Regular cardiac myocyte (primary cell): ENCODE measurements at places on chromosomes 16 and 17. TPM values are rescaled to one million over a fixed set of nuclear protein-coding genes. Genes with fewer than 3 reads are reported as not detected.

LHX1 gene
- not detected in 2 replicates for total RNA-seq

TNFRSF17 gene
- total RNA-seq = not detected in 2 replicates

MPO gene
- total RNA-seq = 0.58 and 0.85 TPM in 2 replicates

CFAP52 gene
- total RNA-seq = 0.38 and 1.4 TPM in 2 replicates

KRTAP4-6 gene
- not detected in 2 replicates for total RNA-seq

ITGA2B gene
- total RNA-seq = 0.56 TPM in 1 of 2 replicates, not detected in the other

KRTAP4-5 gene
- total RNA-seq = not detected in 2 replicates

PRR29 gene
- total RNA-seq = 0.38 and 0.85 TPM in 2 replicates

SLC52A1 gene
- 0.28 TPM in 1 of 2 replicates, not detected in the other for total RNA-seq

PFN1 gene
- 295 and 524 TPM in 2 replicates for total RNA-seq

ZFP3 gene
- 1.7 and 2.0 TPM in 2 replicates for total RNA-seq

RFNG gene
- 21.5 and 35.2 TPM in 2 replicates for total RNA-seq

ZDHHC1 gene
- total RNA-seq = 1.7 and 5.4 TPM in 2 replicates

KCNH4 gene
- total RNA-seq = under 0.01 TPM in 1 of 2 replicates, not detected in the other

HP gene
- under 0.01 and 0.28 TPM in 2 replicates for total RNA-seq

RCVRN gene
- not detected in 2 replicates for total RNA-seq

EMP2 gene
- 10.7 and 16.9 TPM in 2 replicates for total RNA-seq

ACE gene
- 1.2 and 2.5 TPM in 2 replicates for total RNA-seq

PROCA1 gene
- total RNA-seq = 1.1 and 1.3 TPM in 2 replicates

CCR7 gene
- under 0.01 and 0.28 TPM in 2 replicates for total RNA-seq

TBC1D28 gene
- total RNA-seq = not detected in 2 replicates

PRSS53 gene
- total RNA-seq = 1.9 and 5.4 TPM in 2 replicates

SLFN5 gene
- 52.7 and 58.9 TPM in 2 replicates for total RNA-seq

TUBB3 gene
- total RNA-seq = 119 and 496 TPM in 2 replicates

PCGF2 gene
- 1.7 and 1.9 TPM in 2 replicates for total RNA-seq

ZNF385C gene
- total RNA-seq = under 0.01 TPM in 1 of 2 replicates, not detected in the other

ANKS4B gene
- total RNA-seq = not detected in 2 replicates

RBFOX1 gene
- total RNA-seq = not detected in 2 replicates

IGFALS gene
- total RNA-seq = not detected in 2 replicates

WWOX gene
- 7.5 and 14.7 TPM in 2 replicates for total RNA-seq

TMIGD1 gene
- not detected in 2 replicates for total RNA-seq

KRT40 gene
- not detected in 2 replicates for total RNA-seq

JPH3 gene
- total RNA-seq = under 0.01 TPM in 1 of 2 replicates, not detected in the other

CACNA1G gene
- under 0.01 TPM in 2 replicates for total RNA-seq

NOL11 gene
- 24.5 and 46.0 TPM in 2 replicates for total RNA-seq

ABCA3 gene
- total RNA-seq = 2.1 and 2.8 TPM in 2 replicates

EME1 gene
- total RNA-seq = 3.7 and 18.0 TPM in 2 replicates

TADA2A gene
- total RNA-seq = 20.9 and 21.7 TPM in 2 replicates

NPIPB13 gene
- total RNA-seq = 0.58 and 1.4 TPM in 2 replicates

SLC47A2 gene
- not detected in 2 replicates for total RNA-seq

WNT9B gene
- under 0.01 TPM in 1 of 2 replicates, not detected in the other for total RNA-seq

TMEM235 gene
- total RNA-seq = not detected in 2 replicates

GAN gene
- total RNA-seq = 7.5 and 8.5 TPM in 2 replicates

MEIOC gene
- total RNA-seq = under 0.01 TPM in 2 replicates

CES1 gene
- under 0.01 and 0.58 TPM in 2 replicates for total RNA-seq

ST6GALNAC1 gene
- total RNA-seq = not detected in 2 replicates

ELP5 gene
- 22.0 and 57.3 TPM in 2 replicates for total RNA-seq

TRPV3 gene
- total RNA-seq = 0.77 and 2.0 TPM in 2 replicates

CORO1A gene
- 0.28 and 3.3 TPM in 2 replicates for total RNA-seq

SCNN1B gene
- total RNA-seq = 0.38 TPM in 1 of 2 replicates, not detected in the other

SALL1 gene
- under 0.01 and 0.28 TPM in 2 replicates for total RNA-seq

ACSM2A gene
- total RNA-seq = under 0.01 TPM in 1 of 2 replicates, not detected in the other

LGALS9B gene
- not detected in 2 replicates for total RNA-seq

MMP15 gene
- 3.1 and 3.5 TPM in 2 replicates for total RNA-seq

TBC1D3D gene
- total RNA-seq = not detected in 2 replicates

SLC39A11 gene
- total RNA-seq = 26.3 and 31.6 TPM in 2 replicates

CRISPLD2 gene
- 3.3 and 14.1 TPM in 2 replicates for total RNA-seq
